ENCODE measurements at places on chromosomes 2 and 18.

DNA sequence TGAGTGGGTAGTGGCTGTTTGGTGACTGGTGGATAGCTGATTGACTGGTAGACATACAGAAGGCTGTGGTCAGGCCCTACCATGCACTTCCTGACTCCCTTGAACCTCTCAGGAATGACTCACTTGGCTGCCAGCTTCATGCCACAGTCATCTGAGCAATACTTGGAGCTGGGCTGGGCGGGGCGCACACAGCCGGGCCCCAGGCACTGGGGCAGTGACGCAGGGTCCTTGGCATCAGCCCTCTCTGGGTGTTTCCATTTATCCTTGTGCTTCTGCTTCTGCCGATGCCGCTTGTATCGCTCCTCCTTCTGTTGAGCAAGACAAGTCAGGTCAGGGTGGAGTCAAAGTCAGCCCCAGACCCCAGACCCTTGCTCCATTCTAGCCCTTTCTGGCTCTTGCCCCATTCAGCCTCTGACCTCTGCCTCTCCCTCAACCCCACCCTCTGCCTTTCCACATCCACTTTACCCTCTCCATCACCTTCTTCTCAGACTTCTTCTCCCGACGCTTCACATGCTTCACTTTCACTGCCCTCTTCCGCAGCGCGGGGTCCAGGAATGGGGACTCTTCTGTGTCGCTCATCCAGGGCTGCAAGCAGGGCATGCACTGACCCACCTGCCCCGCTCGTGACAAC, 3.0 kb upstream of the MBD1 start:
- no peak for DNase-seq

GRCh38 chr2:195722075-195722474, 65.0 kb downstream of the SLC39A10 start:
- no peak for DNase-seq

DNA sequence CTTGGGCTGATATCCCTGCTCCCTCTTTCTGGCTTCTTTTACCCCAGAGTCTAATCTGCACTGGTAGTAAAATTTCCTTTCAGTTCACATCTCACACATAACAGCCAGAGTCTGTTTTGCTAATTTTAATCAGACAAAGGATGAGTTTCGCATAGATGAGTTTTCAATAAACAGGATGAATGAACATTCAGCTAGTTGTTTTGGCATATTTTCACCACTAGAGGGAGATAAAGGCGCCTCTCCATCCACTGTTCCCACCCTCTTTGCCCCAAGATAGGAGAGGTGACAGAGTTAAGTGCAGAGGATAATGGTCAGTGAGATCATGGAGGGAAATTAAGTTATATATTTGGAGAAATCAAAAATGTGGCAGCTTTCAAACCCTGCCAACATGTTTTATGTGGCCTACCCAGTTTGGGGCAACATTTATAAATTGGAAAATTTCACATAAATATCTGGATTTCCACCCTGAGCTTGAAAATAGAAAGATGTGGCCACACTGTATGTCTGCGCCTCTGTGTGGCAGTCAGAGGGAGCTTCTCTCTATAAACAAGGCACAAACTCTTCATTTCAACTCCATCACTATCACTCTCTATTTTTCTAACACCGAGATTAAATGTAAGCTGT, 48.5 kb upstream of the DTNA start:
- peak; percentile 65 for DNase-seq

DNA sequence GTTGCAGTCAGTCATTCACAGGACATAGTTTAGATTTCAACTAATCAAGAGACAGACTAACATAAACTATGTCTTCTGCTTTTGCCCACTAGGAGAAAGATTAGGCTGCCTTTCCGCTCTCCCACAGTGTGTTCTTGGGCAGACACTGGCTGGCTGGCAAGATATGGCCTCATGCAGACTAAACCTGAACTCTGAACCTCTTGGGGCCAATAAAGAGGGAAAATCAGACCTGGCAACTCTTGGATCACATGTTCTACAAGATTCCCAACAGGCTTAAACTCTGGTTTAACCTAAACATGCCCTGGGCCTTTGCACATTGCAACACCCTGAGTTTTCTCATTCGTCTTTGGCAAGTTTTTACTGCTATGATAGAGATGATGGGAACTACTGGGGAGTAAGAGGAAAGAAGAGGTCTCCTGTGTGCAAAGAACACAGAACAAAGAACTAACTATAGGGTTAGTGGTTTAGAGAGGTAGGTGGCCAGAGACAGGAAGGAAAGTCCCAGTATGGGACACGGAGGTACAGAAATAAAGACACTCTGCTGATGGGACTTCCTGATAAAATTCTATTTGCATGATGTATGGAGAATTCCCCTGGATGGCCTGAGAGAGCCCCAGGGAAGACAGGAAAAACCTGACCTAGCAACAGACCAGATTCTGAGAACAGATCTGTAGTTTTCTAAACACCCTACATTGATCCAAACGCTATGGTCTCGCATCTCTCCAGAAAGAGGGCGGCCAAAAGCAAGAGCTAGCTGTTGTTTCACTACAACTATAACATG, 2.0 kb upstream of the ATRAID start:
- no peak for DNase-seq

GRCh38 chr2:178256382-178257042, 62.2 kb downstream of the OSBPL6 start:
- no peak for DNase-seq

GRCh38 chr18:27413495-27414401, 228.6 kb upstream of the CHST9 start:
- no peak for DNase-seq

GRCh38 chr2:37215250-37215649, 16.1 kb downstream of the CEBPZ start:
- no peak for DNase-seq

- no peak for DNase-seq
Measured at GRCh38 chr18:12652861-12653401, 5.0 kb downstream of the SPIRE1 start.

- no peak for DNase-seq
Measured at GRCh38 chr2:160392201-160392600, 101.4 kb downstream of the RBMS1 start.

GRCh38 chr2:239566995-239567568, 166.3 kb upstream of the HDAC4 start:
- no peak for DNase-seq

DNA sequence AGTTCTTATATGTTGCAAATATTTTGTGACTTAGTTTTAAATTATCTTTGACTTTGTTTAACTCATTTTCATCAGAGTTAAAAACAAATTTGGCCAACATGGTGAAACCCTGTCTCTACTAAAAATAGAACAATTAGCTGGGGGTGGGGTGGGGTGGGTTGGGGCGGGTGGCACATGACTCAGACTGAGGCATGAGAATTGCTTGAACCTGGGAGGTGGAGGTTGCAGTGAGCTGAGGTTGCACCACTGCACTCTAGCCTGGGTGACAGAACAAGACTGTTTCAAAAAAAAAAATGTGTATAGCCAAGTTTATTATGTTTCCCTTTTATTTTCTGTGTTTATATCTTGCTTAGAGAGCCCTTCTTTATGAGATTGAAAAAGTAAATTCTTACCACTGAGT, 14.2 kb upstream of the LIPG start:
- DNase-seq = no peak

GRCh38 chr2:110804915-110805314, 72.5 kb downstream of the ACOXL start:
- DNase-seq = no peak

GRCh38 chr2:45567974-45568789, 42.9 kb downstream of the SRBD1 start:
- DNase-seq = no peak

DNA sequence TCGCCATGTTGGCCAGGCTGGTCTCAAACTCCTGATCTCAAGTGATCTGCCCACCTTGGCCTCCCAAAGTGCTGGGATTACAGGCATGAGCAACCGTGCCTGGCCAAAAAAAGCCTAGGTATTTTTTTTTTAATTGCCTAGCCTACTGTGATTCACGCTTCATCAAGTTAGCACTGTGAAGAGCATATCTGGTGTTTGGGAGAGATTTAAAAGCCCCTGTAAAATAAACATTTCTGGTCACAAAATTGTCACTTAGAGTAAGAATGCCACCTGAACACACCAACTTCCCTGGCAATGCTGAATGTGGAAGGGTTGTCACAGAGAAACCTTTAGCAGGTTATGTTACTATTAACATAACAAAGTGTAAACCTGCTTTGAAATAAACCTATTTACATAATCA, 39.7 kb upstream of the CHAC2 start:
- DNase-seq = peak; percentile 67

GRCh38 chr2:240149943-240150784, 9.7 kb upstream of the OTOS start:
- peak; percentile 27 for DNase-seq

GRCh38 chr18:11831921-11832320, 19.3 kb upstream of the CHMP1B start:
- no peak for DNase-seq

GRCh38 chr2:216698895-216699294, 3.5 kb upstream of the IGFBP5 start:
- peak; percentile 92 for DNase-seq

- peak; percentile 85 for DNase-seq
Measured at GRCh38 chr2:81481242-81481993, 1176.9 kb upstream of the LRRTM1 start.

- no peak for DNase-seq
Measured at GRCh38 chr2:107322416-107322815, 436.4 kb upstream of the ST6GAL2 start.

DNA sequence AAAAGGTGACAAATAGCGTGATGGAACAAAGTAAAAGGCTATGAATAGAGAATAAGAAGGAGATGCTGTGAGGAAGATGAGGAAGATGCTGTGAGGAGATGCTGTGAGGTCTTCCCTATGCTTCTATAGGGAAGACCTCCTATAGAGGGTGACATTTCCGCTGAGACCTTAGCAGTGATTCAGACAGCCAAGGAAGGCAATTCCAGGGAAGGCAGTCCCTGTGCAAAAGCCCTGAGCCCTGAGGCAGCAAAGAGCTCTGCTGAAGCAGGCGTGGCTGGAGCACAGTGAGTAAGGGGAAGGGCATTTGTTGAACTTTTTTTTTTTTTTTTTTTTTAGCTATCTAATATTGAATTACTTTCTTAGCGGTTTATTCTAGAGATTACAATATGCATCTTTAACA, 142.7 kb upstream of the FOSL2 start:
- DNase-seq = no peak

GRCh38 chr18:35159782-35160181, 81.1 kb upstream of the ZNF397 start:
- no peak for DNase-seq

DNA sequence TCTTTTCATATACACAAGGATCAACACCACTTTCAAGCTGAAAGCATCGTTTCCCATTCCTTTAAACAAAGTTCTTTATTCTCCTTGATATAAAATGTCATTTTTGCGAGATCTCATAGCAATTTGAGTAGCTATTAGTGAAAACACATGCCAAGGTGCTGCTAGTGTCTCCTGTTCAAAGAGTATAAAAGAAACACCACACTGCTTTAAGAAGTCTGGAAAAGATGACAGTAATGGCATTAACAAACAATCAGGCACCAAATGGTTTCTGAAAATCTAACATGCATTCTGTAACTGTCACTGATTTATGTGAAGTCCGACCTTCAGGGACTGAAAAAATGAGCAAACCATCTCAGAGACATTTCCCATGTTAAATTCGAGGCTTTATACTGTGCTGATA, 2.4 kb downstream of the CCBE1 start:
- no peak for DNase-seq

DNA sequence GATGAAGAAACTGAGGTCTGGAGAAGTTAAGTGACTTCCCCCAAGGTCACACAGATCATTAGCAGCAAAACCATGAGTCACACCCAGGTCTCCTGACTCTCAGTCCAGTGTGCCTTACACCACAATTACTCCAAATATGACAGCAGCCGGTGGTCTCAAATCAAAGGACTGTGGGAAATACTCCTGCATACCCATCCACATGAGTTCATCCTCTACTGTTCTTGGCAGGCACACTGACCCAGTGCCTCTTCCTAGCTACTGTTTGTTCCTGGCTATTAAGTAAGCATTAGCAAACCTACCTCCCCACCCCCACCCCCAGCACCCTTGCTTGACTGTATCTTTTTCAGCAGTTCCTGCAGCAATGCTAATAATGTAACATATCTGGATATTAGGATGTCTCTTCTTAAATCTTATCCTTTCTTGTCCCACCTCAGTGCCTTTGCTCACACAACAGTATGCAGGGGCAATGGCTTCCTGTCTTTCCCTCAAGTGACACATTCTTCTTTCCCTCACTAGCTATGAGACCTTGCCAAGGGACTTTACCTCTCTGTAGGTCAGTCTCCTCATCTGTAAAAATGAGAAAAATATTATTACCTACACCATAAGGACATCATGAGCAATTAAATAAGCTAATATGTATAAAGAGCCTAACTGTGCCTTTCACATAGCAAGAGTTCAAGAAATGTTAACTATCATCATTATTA, 46.2 kb downstream of the FAM98A start:
- DNase-seq = no peak

DNA sequence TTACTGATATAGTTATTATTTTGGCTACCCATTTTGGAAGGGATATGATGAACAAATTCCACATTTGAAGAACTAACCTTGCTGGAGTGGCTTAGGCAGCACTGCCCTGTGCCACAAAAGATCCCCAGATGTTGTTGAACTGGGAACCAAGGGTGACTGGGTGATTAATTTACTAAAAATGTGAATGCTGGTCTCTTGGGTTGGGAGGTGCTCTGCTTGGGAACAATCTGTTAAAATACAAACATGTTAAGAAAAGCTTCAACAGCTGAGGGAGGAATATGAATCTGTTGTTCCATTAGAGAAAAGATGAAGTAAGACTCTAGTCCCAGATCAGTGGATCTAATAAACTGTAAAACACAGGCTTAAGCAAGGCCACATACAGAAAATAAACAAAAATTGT, 1860.1 kb downstream of the SUCLG1 start:
- DNase-seq = no peak

DNA sequence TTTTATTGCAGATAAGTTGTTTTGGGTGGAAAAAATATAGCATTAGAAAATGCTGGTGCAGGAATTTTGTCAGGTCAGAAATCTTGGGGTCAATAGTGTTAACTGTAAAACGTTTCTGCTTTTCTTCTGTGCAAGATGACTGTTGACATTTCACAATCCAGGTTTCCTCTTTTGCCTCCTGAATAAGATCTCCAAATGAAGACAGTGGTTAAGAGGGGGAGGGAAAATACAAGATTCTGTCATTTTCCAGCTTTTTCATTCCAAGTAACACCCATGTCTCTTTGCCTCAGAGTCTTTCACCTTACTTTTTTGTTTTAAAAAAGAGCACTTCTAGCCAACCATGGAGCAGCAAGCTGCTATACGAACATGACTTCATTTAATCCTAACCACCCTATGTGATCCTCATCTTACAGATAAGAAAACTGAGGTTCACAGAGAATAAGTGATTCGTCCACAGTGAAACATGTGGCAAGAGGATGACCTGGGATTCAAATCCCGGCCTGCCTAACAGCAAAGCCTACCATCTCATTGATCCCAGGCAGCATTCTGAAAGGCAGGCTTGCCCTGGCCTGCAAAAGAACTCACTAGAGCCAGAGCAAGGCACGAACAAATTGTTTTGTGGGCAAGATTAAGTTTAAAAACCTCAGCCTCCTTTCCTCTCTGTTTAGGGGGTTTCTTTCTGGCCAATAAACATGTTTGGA, 3.0 kb downstream of the PLEK start:
- DNase-seq = no peak

GRCh38 chr2:19669559-19669958, 232.2 kb downstream of the TTC32 start:
- no peak for DNase-seq

- DNase-seq = no peak
Measured at GRCh38 chr2:226187616-226188015, 612.0 kb downstream of the IRS1 start.

All from NCI-H2081 (cell line).